ENCODE measurements at places on chromosomes 5 and 9.

DNA sequence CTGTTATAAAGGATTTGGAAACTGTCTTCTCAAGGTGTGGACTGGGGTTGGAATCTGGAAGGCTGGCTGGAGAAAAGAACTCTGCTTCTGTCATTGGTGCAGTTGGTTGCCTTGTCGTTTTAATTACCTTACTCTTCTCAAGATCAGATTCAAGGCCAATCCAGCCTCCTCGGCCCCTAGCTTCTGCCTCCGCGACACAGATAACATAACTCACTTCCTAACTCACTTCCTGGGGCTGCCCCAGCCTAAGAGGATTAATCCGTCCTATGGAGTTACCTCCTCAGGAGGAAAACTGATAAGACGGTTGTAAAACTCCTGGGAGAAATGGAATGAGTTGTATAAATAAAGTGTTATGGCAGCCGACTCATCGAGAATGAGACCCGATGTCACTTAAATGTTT, 389.1 kb upstream of the WWC1 start:
- DNase-seq: no peak

GRCh38 chr5:57348376-57349140, 134.1 kb downstream of the ACTBL2 start:
- DNase-seq: no peak

DNA sequence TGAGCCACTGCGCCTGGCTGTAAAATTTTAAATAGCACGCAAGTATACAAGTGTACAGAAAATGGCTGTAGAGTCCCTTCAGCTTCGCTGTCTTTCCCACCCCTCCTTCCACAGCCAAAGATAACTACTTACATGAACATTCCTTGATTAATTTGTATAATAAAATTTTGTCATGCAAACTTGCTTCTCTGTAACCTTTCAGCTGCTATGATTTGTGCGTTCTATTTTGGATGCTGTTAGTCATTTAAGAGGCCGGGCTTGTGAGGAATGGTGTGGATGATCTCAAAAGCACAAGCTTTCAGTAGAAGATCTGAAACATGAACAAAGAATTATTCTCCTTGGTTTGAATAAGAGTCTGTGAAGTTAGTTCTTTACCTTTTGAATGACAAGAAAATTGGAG, 115.0 kb upstream of the TLE1 start:
- no peak for DNase-seq

- DNase-seq: no peak
Observed at GRCh38 chr9:76336027-76336426, 58.2 kb downstream of the RFK start.

DNA sequence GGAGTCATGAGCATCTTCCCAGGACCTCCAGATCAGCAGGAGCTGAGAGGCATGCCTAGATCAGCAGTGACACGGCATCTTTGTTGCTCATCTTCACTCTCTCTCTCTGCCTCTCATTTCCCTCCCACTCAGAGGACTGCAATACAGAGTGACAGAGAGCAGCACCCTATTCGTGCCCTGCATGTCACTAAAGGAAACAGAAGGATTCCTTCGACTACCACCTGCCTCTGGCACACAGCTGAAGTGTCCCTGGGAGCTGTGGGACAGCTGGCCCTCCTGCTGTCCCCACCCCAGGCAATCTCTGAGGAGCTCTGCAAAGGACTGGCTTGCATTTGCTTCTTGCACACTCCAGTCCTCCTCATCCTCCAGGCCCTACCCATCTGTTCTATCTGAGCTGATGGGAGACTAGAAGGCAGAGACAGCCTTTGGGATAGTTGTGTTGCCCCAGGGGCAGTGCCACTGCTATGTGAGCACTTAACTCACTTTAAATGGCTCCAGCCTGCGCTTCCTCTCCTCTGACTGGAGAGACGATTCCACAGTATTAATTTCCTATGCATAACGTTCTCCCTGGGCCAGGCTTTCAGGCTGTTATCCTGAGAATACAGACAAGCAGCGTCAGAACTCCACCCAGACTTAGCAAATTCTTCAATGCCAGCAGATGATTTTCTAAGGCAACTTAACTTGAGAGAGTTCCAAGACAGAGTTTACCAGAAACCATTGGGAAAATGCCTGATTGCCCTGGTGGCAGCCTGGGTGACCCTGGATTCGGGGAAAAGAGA, 167.6 kb upstream of the MAP1B start:
- DNase-seq: no peak

- DNase-seq: no peak
Observed at GRCh38 chr9:11758016-11758415, 935.2 kb upstream of the TYRP1 start.

- DNase-seq: no peak
Observed at GRCh38 chr5:180067986-180068385, 3.6 kb downstream of the RNF130 start.

DNA sequence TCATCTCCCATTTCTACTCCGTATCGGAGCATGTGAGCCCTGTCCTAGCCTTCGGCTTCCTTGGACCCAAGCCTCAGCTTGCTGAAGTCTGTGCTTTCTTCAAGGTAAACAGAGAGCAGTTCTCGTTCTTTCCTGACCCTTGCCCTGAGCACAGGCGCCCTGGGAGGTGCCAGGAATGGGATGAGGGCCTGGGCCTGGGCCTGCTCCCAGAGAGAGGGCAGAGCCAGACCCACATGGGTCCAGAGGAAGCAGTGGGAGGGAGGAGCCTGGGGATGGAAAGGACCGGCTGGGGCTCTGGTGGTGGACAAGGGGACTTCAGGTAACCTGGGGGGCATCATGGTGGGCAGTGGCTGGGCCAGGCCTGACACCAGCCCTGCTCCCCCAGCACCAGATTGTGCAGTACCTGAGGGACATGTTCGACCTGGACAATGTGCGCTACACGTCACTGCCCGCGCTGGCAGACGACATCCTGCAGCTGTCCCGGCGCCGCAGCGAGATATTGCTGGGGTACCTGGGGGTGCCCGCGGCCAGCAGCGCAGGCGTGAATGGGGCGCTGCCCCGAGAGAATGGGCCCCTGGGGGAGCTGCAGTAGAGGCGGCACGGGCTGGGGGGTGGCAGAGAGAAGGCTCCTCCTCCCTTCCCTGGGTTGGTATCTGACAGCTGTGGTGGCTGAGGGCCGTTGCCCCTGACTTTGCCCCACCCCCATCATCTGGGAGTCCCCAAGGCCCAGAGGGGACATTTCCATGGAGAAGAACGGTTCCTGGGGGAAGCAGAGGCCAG, 10.9 kb upstream of the DOLPP1 start:
- no peak for DNase-seq

- no peak for DNase-seq
Observed at GRCh38 chr9:38318759-38319495, 73.6 kb upstream of the ALDH1B1 start.

- no peak for DNase-seq
Observed at GRCh38 chr5:96468956-96469355, 35.9 kb upstream of the PCSK1 start.

DNA sequence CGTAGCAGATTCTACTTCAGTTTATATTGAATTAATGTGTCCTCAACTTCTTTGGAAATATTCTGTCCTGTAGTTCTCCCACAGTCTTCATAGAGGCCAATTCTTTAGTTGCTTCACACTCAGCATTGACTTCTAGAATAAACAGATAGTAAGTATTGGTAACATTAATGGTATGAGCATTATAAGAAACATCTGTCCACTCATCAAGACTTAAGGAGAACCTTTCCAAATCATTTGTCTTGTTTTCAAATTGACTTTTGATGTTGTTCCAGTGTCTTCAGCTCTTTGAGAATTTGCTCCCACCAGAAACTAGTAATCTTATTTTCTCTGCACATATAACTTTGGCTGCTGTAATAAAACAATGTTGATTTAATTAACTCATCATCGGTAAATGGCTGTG, 18.3 kb downstream of the RANBP17 start:
- no peak for DNase-seq

DNA sequence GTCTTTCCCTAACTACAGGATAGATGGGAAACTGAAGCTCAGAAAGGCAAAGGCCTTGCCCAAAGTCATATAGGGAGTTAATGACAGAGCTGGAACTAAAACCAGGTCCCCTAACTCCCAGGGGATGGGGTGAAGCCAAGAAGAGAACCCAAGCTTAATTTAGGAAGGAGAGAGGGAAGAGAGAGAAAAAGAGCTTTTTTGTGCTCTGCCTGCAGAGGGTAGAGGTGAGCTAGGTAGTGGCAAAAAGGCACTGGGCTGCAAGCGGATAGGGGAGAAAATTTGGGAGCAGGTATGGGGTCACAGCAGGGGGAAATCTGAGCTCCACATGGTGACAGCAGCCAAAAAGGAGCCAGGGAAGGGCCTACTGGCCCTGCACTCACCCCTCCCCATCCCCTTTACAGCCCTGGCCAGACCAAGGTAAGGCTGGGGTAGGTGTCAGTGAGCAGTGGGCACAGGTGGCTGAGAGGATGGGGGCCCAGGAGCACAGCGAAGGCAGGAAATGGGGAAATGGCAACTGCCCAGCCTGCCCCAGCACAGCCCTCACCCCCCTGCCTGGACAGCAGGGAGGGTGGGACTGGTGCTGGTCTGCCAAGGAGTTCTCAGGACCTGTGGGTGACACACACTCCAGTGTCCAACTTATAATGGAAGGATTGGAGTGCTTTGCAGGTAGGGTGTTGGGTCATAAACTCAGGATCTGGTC, 3.3 kb downstream of the ENHO start:
- no peak for DNase-seq

GRCh38 chr9:98870782-98871557, 63.5 kb downstream of the GALNT12 start:
- no peak for DNase-seq
